ENCODE measurements at places on chromosomes 16 and 17. TPM values are rescaled to one million over a fixed set of nuclear protein-coding genes. Genes with fewer than 3 reads are reported as not detected.

GRCh38 chr16:67393788-67394154, 473 bp upstream of the TPPP3 start:
- no peak for DNase-seq

GRCh38 chr17:9342225-9342624, 233.4 kb downstream of the STX8 start:
- no peak for DNase-seq

GRCh38 chr17:6187836-6188235, 117.7 kb downstream of the WSCD1 start:
- no peak for DNase-seq

- DNase-seq, result peak; percentile 40
Observed at GRCh38 chr17:66541461-66542128, 239.2 kb downstream of the PRKCA start.

GRCh38 chr16:75702242-75702641, 981 bp upstream of the DUXB start:
- DNase-seq, result no peak

GRCh38 chr16:50309156-50309526, 42.8 kb downstream of the ADCY7 start:
- no peak for DNase-seq

GRCh38 chr16:11686713-11687380, 18.6 kb downstream of the SNN start:
- DNase-seq, result no peak

DNA sequence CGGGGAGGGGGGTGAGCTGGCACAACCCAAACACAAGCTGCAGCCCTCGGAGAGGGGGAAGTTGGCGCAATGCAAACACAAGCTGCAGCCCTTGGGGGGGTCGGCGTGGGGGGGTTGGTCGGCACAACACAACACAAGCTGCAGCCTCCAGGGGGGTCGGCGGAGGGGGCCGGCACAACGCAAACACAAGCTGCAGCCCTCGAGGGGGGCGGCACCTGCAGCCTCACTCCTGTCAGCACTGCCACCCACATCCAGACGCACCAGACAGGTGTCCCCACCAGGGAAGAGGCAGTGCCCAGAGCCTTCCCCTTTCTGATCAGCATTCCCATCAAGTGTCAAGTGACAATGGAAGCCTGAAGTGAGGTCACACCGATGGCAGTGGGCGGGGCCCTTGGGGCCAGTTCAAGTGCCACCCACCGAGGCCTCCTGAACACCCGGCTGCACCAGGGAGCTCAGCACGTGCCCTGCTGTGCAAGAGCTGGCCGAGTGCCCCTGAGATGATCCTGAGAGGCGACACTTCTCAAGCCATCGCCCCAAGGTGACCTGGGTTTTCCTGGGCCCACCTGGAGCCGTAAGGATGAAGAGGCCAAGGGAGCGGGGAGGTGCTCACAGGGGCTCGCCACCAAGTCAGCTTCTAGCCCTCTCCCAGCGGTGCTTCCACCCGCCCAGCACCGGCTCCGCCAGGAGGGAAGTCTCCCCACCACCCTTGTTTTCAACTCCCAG, 59.3 kb downstream of the KLHDC4 start:
- no peak for DNase-seq

DNA sequence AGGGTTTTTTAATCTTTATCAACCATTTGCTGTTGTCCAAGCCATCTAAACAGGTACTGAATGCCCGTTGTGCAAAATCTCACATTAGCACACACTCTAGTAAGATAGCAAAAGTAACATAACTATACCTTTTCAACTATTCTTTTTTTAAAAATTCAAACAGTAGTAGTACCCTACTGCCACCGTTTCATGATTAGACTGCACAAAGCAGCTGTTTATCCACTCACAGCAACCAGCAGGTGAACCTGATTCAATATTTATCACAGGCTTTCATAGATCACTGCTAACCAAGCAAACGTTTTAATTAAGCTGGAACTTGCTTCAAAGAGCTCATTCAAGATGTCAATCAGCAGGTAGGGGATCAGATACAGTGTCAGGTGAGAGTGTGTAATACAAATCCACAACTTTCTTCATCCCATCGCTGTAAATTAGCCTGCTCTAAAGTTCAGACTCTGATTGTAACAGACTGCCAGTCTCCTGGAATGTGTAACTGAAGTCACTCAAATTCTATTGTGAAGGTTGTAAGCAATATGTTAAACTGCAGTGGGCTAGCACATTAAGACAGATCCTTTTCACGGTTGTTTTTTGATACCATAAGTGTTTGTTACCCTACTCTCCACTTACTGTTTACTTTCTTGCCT, 47.3 kb downstream of the BRIP1 start:
- no peak for DNase-seq

GRCh38 chr16:82630688-82631087, 3.9 kb downstream of the CDH13 start:
- no peak for DNase-seq

- DNase-seq, result no peak
Observed at GRCh38 chr17:32854207-32854606, 22.7 kb downstream of the MYO1D start.

DNA sequence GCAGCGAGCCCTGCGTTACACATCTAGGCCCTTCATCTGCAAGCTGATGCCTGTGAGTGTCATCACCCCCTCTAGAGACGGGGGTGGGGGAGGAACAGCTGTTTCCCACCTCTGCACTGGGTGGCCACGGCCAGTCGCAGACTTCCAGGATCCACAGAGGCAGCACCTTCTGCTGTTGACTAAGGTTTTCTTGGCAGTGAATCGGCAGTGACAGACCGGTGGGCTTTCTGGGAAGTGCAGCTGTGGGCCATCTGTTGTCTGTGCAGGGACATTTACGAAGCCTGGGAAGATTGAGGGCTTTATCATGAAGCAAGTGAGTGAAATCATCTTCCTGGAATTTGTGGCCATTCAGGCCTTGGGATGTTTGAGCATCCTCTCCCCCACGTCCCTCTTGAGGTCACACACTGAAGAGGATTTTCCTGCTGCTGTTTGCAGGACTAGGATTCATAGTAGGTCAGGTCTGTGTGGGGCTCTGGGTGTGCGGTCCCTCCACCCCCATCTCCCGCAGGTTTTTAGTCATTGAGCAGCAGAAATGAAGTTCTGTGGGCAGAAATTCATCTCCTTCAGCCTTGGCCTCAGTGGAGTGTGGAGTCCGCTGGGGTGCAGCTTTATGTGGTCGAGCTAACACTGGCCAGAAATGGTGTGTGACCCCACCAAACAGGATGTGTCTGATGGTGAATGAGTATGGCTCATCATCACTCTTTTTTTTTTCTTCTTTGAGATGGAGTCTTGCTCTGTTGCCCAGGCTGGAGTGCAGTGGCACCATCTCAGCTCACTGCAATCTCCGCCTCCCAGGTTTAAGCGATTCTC, 12.0 kb downstream of the PGS1 start:
- no peak for DNase-seq

DNA sequence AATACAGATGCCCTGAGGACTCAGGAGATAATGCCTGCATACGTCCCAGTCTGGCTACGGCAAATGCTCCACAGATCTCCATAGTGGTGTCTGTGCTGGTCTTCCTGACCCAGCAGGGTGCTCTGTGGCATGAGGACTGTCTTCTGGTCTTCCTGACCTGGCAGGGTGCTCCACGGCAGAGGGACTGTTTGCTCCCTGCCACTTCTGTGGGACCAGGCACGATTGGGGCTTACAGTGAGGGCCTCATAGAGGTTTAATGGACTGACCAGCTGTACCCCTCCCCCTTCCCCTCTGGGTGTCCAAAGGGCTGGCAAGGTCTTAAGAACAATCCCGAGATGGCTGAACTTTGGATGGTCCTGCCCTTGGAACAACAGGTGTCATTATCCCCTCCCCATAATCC, 123.1 kb downstream of the C16orf78 start:
- no peak for DNase-seq

GRCh38 chr16:67241008-67241900, 6.0 kb downstream of the FHOD1 start:
- no peak for DNase-seq

GRCh38 chr17:49755663-49756283, 8.2 kb downstream of the FAM117A start:
- DNase-seq, result no peak

GRCh38 chr17:78121801-78122215, 6.7 kb downstream of the TMC6 start:
- no peak for DNase-seq

DNA sequence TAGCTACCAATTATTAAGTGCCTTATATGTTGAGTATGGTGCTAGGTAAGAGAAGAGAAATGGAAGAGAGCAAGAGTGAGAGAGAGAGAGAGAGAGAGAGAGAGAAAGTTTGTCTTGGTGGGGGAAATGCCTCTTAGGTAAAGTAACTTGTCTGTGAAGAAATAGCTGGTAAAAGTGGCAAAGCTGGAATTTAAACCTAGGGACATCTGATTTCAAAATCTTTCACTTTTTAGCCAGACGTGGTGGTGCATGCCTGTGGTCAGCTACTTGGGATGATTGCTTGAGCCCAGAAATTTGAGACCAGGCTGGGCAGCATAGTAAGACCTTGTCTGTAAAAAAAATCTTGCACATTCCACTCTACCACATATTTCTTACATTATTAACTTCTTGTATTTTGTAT, 23.0 kb upstream of the CDR2 start:
- no peak for DNase-seq

DNA sequence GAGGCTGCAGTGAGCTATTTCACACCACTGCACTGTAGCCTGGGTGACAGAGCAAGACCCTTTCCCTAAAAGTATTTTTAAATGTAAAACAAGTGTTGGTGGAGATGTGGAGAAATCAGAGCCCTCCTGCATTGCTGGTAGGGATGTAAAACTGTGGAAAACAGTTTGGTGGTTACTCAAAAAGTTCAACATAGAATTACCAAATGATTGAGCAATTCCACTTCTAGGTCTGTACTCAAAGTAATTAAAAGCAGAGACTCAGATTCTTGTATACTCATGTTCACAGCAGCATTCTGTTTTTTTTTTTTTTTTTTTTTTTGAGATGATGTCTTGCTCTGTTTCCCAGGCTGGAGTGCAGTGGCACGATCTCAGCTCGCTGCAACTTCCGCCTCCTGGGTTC, 141.8 kb downstream of the PITPNC1 start:
- no peak for DNase-seq

- no peak for DNase-seq
Observed at GRCh38 chr17:35732806-35733136, 1.3 kb downstream of the RASL10B start.

DNA sequence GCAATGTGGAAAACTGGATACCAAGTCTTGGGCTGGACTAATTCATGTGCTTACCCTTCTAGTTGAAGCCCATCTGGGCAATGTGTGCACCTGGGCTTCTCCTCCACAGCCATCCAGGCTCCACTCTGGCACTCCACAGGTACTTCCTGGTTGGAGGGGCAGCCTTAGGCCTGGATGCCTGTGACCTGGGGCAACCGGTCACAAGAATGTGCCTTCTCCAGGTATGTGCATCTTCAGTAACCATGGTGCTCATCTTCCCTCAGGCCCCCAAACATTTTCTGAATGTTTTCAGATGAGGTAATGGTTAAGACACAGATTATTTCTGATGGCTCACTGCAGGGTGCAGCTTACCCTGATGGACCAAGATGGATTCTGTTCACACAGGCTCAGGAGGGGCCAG, 11.1 kb downstream of the C16orf86 start:
- no peak for DNase-seq

- no peak for DNase-seq
Observed at GRCh38 chr17:78641666-78642065, 64.5 kb upstream of the DNAH17 start.

- DNase-seq, result peak; percentile 24
Observed at GRCh38 chr16:89687092-89687940, 827 bp downstream of the CDK10 start.

Gene NOS2
- not detected for polyA plus RNA-seq

Gene SEPTIN12
- polyA plus RNA-seq, result not detected

Gene ZG16B
- 8.5 TPM for polyA plus RNA-seq

Gene SLC12A3
- 2.8 TPM for polyA plus RNA-seq

Gene SDR42E2
- polyA plus RNA-seq, result 0.06 TPM

Gene TMEM88
- not detected for polyA plus RNA-seq

Gene TRIM37
- polyA plus RNA-seq, result 19.6 TPM

Gene ZNF594
- 12.1 TPM for polyA plus RNA-seq

Gene STAC2
- not detected for polyA plus RNA-seq

Gene SHISA6
- not detected for polyA plus RNA-seq

Gene TAT
- not detected for polyA plus RNA-seq

Gene PRSS8
- not detected for polyA plus RNA-seq

Gene CDK5R1
- polyA plus RNA-seq, result 5.3 TPM

Gene PDE6G
- polyA plus RNA-seq, result 5.0 TPM

Gene PABPN1L
- polyA plus RNA-seq, result not detected
